ENCODE measurements at places on chromosomes 4 and X.

GRCh38 chr4:87465739-87466366 is 43.5 kb downstream of the NUDT9 start:
- peak; percentile 10 for DNase-seq

- DNase-seq = no peak
These were observed 75.1 kb upstream of the USP9X start for GRCh38 chrX:41009850-41010846.

DNA sequence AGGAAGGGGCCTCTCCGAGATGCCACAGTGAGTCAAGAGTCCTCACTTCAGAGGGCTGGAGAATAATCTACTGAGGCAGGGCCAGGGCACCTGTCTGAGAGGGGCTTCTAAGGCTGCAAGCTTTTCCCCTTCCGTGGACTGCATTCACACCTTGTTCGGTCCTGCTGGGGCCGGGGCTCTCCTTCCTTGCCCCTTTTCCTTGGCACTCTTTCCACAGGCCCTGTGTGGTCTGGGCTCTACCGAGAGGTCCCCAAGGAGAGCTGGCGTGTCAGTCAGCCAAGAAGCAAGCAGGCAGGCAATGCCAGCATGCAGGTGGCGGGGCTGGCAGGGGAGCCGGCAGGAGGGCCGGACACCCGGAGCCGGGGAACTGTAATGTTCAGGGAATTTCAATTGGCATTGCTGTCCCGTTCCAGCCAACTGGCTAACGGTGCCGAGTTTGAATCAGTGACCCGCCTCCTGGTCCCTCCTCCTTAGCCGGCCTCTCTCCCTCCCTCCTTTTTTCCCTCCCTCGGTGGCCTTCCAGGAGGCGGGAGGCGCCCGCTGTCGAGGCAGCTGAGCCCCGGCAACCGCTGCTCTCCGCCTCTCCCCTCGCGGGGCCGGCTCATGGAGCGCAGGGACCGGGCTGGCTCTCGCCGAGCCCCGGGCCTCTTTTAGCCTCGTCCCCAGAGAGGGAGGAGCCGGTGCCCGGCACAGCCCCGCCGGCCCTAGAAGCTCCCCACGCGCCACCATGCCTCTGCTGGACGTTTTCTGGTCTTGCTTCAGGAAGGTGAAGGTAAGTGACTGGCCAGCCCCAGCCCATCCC is at the start of gene STARD8:
Gene STARD8, plus strand, starts transcription at position 511 of the 802 bp plus-strand sequence. Its CDS starts 217 bp downstream, at position 728.
- no peak for DNase-seq

DNA sequence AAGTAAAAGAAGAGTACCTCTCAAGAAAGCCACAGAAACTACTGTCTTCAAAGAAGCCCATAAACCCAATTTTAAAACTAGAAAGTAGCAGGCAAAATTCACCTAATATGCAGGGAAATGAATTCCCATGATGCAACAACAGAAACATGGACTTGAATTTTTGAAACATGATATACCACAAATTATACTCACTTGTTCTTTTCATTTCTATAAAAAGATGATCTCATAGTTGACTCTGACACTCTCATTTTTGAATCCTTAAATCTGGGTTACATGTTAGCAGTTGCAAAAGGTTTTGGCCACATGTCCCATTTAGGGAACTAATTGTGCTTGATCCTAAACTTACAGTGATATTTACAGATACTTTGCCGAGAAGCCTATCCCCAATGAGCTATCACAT is 1130.8 kb downstream of the FAT4 start:
- DNase-seq = no peak

- no peak for DNase-seq
These were observed 86.3 kb upstream of the CITED1 start for GRCh38 chrX:72392042-72392441.

DNA sequence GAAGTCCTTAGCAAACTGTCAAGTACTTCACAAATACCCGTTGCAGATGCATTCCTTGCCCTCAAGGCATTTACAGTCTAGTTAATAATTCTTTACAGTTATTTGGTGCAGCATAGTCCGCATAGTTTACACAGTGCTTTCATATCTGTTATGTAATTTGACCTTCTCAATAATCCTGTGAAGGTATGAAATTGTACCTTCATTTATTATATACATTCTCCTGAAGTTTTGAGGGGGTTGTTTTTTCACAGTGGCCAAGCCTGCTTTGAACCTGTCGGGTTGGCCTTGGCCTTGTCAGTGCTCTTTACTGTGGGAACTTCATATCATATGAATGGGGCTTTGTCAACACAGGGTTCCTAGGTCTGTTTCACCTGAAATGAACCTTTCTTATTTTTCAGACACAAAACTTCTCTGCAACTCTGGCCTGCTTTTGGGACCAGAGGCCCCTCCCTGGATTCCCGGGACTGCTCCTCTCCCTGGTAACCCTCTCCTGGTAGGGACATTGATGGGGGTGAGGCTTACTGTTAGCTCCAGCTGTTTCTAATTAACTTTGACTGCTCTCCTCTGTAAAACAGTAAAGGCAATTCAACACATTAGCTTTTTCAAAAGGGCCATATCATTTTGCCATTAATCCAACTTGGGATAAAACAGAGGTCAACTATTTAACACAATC is 9.1 kb downstream of the IGFBP7 start:
- no peak for DNase-seq

GRCh38 chr4:177246641-177247584 is 62.8 kb upstream of the NEIL3 start:
- DNase-seq = no peak

- DNase-seq = no peak
These were observed 541.7 kb downstream of the BCOR start for GRCh38 chrX:39556056-39556455.

- peak; percentile 75 for DNase-seq
These were observed 115.1 kb downstream of the RBM47 start for GRCh38 chr4:40514497-40514951.

GRCh38 chr4:100042235-100042634 is 92.2 kb upstream of the H2AZ1 start:
- DNase-seq = no peak

DNA sequence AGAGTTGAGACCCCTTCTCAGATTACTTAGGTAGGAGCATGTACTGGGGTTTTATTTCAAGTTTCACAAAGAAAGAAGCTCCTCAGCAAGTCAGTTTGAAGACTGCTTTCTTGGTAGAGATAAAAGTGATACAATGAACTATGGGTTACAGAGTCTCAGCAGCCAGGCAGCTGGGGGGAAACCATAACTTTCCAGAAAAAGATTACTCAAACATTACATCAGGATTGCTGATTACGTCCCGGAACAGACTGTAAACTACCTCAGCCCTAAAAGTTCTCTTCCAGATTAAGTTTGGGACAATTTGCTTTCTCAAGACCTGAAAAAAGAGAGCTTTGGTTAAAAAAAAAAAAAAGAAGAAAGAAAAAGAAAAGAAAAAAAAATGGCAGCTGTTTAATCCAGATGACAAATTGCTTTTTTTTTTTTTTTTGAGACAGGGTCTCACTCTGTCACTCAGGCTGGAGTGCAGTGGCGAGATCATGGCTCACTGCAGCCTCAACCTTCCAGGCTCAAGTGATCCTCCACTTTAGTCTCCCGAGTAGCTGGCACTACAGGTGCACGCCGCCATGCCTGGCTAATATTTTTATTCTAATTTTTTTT is 16.6 kb downstream of the SAT1 start:
- DNase-seq = no peak

GRCh38 chrX:100895365-100896075 is 21.4 kb upstream of the NOX1 start:
- peak; percentile 32 for DNase-seq

GRCh38 chrX:143047511-143047910 is 21.8 kb downstream of the SPANXN4 start:
- no peak for DNase-seq

GRCh38 chrX:124348182-124348581 is 1.8 kb downstream of the SH2D1A start:
- no peak for DNase-seq

DNA sequence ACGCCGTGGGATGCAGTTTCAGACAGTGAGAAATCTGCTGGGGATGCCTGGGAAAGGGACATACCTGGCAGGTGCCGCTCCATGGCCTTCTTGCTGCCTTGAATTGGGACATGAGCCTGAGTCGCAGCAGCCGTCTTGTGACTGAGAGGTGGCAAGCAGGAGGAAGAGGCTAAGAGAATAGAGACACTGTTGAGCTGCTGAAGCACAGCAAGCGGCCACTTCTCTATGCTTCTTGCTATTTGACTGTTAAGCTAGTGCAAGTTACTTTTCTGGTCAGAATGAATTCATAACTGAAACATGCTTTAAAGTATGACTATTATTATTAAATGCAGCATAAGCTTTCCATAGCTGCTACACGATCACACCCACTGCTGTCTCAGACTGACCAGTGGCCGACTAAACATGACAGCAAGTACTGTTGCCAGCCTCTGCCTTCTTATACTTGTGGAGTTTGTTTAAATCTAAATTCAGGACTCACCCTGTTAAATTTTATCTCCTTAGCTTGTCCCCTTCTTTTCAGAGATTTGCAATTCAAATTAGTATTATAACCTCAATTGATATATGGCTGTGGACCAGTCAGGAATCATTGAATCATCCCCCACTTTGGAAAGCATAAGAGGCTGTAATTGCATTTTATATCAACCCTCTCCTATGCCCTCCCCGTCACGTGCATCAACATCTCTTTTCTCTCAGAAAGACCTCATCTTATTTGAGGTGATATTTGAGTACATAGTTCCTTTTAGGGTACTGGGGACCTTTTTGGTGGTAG is 24.8 kb upstream of the ACSL1 start:
- DNase-seq = no peak

DNA sequence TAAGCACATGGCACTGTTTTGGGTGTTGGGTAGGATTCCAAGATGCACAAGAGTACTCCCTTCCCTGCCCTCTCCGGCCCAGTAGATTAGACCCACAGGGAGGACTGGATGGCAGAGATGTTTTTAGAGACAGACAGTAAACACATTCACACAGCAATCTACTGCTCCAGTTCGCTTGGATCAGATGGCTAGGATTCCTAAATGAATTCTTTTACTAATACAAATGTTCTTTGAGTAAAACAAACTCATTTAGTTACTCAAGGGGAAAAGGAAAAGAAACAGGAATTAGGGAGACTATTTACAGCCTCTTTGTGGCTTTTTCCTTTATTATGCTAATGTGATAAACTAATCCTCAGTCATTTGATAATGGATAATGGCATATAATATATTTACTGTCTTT is 5.9 kb downstream of the SNX25 start:
- no peak for DNase-seq

DNA sequence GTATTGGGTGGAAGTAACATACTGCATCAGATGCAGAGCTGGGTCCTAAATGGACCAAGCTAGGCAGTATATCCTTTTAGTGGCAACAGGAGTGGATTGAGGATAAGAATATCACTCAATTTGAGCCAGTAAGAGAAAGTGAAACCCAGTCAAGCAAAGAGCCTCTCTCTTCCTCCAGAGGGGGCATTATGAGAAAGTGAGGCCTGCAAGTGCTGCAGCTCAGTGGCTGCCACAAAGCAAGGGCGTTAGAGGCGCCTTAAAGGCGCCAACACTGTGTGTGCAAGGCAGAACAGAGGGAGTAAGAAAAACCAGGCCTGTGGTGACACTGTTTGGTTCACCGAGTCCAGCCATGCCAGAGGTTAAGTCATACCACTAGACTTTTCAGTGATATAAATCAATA is 17.5 kb downstream of the STX18 start:
- no peak for DNase-seq

- DNase-seq = no peak
These were observed 824.5 kb upstream of the DIAPH2 start for GRCh38 chrX:95860127-95860526.

GRCh38 chr4:54238389-54238788 is 9.3 kb downstream of the PDGFRA start:
- no peak for DNase-seq

- no peak for DNase-seq
These were observed 16.0 kb downstream of the CTBP1 start for GRCh38 chr4:1232661-1233621.

DNA sequence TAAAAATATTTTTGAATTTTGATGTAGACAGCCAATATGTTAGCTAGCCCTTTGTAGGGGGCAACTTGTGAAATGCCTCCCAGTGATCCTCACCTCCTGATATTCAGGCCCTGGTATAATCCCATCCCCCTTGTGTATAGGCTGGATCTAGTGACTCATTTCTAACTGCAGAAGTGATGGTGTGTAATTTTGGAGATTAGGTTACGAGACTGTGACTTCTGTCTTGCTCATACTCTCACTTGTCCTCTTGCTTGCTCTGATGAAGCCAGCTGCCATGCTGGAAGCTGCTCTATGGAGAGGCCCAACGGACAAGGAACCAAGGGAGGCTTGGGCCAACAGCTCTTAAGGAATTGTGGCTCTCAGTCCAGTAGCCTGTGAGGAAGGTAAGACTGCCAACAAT is 61.7 kb downstream of the GPR82 start:
- DNase-seq = no peak

GRCh38 chr4:89765966-89766365 is 71.0 kb downstream of the SNCA start:
- peak; percentile 6 for DNase-seq

- no peak for DNase-seq
These were observed 23.5 kb upstream of the NFKB1 start for GRCh38 chr4:102477657-102478056.

GRCh38 chr4:139129206-139129605 is 47.8 kb downstream of the ELF2 start:
- DNase-seq = no peak

GRCh38 chr4:76957004-76957738 is 7.6 kb downstream of the SEPTIN11 start:
- DNase-seq = no peak

DNA sequence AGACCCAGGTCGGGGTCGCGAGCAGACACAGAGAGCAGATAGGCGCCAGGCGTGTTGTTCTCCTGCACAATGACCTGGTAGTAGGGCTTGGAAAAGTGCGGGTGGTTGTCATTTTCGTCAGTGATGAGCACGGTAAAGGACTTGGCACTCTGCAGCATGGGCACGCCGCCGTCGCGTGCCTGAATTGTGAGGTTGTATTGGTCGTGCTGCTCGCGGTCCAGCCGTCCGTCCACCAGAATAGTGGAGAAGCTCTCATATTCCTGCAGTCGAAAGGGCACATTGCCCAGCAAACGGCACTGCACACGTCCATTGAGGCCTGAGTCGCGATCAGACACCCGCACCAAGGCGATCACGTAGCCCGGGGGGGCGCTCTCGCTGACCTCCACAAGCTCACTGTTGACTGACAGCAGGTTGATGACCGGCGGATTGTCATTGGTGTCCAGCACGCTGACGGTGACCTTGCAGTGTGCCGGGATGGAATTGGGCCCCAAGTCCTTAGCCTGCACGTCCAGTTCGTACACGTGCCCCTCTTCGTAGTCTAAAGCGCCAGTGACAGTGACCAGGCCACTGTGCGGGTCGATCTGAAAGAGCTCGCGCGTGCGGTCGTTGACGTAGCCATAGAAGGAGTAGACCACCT is 2.8 kb downstream of the PCDH19 start:
- DNase-seq = no peak

DNA sequence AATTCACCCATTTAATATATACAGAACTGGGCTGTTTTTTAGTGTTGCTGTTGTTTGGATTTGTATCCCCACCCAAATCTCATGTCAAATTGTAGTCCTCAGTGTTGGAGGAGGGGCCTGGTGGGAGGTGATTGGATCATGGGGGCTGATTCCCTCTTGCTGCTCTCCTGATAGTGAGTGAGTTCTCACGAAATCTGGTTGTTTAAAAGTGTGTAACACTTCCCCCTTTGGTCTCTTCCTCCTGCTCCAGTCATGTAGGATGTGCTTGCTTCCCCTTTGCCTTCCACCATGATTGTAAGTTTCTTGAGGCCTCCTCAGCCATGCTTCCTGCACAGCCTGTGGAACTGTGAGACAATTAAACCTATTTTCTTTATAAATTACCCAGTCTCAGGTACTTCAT is 141.6 kb upstream of the AADAT start:
- DNase-seq = no peak

- DNase-seq = no peak
These were observed 15.0 kb downstream of the MECP2 start for GRCh38 chrX:154082396-154083125.
